Mammary epithelial cell (primary cell): ENCODE measurements at places on chromosomes 2 and 18.

GRCh38 chr2:101737478-101738255 lies 40.2 kb downstream of the MAP4K4 start:
- DNase-seq: peak; percentile 89

- DNase-seq: no peak
These were observed 45.3 kb downstream of the TNFRSF11A start for GRCh38 chr18:62370366-62370765.

GRCh38 chr2:186717320-186718007 lies 23.6 kb downstream of the FAM171B start:
- DNase-seq: peak; percentile 4

- DNase-seq: no peak
These were observed 20.1 kb upstream of the LTBP1 start for GRCh38 chr2:32926708-32927084.

DNA sequence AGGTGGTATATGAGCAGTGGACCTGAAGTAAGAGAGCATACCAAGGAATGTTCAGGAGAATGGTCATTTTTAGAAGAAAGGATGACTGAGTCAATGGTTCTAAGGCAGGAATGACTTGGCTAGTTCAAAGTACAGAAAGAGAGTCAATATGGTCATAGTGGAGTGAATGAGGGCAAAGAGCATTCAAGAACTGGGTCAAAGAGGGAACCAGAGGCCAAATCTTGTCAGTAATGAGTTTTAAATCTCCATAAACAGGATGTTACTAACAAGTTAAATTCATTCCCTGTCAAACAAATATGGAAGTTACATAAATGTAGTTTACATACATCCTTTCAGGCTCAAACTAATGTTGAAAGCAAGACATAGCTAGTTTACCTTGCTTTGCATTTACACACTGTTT lies 16.1 kb downstream of the CALCRL start:
- no peak for DNase-seq
